ENCODE measurements at places on chromosomes 7 and 10. TPM values are rescaled to one million over a fixed set of nuclear protein-coding genes. Genes with fewer than 3 reads are reported as not detected.
A peak's percentile ranks its signal among the peaks of the same experiment; 100 is the strongest.

GRCh38 chr7:139725858-139726484 is 51.8 kb downstream of the HIPK2 start:
- H3K27me3 ChIP-seq: no peaks in the 10 kb centered on the region
- H3K4me1 ChIP-seq: peaks cover 77% of the 10 kb centered on the region
- H3K27ac ChIP-seq: no peak overlapping the region
- H3K36me3 ChIP-seq: 0 out of 2 replicates have a peak, but pooled peaks cover 3% of the 10 kb centered on the region
- no peak for DNase-seq
- no peak overlapping the region for H3K4me3 ChIP-seq

- H3K4me1 ChIP-seq: peaks cover 28% of the 10 kb centered on the region
- H3K27ac ChIP-seq: peak overlapping the region; percentile 89
- no peaks in the 10 kb centered on the region for H3K27me3 ChIP-seq
- DNase-seq: peak; percentile 29
Observed at GRCh38 chr7:98285157-98286092, 3.9 kb downstream of the BRI3 start.

The XRCC2 gene
- polyA plus RNA-seq: 1.4 TPM

- H3K4me1 ChIP-seq: peaks cover 72% of the 10 kb centered on the region
- H3K27me3 ChIP-seq: no peaks in the 10 kb centered on the region
- peak overlapping the region; percentile 96 for H3K27ac ChIP-seq
Observed at GRCh38 chr7:116577320-116577871, 52.6 kb downstream of the CAV1 start.

DNA sequence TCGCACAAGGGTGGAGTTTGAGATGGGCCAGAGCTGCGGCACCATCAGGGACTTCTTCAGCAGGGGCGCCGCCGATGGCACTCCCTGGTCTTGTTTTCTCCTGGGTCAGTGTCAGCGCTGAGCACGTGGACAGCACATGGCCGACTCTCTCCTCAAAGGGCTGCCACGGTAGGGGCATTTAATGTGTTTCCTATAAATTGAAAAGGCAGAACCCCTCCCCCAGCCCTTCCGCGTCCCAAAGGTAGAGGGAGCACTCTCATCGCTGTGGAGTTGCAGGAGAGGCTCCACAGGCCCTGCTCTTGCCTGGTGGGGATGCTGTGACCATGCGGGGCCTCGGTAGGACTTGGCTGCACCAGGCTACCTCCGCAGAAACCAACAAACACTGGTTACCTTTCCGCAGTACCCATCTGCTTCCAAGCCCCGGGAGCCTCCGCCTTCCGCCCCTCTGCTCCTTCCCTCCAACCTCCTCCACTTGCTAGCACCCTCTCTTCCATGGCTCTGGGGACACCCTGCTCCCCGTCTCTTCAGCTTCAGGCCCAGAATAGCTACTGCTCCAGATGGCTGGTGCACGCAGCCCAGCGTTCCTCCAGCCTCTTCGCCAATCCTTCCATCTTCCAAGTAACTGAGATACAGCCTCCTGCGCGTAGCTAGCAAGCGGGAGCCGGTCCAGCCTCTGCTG is 166.3 kb upstream of the ADCY1 start:
- H3K27me3 ChIP-seq: no peaks in the 10 kb centered on the region
- no peak overlapping the region for H3K27ac ChIP-seq
- H3K36me3 ChIP-seq: no peaks in the 10 kb centered on the region
- DNase-seq: peak; percentile 2

DNA sequence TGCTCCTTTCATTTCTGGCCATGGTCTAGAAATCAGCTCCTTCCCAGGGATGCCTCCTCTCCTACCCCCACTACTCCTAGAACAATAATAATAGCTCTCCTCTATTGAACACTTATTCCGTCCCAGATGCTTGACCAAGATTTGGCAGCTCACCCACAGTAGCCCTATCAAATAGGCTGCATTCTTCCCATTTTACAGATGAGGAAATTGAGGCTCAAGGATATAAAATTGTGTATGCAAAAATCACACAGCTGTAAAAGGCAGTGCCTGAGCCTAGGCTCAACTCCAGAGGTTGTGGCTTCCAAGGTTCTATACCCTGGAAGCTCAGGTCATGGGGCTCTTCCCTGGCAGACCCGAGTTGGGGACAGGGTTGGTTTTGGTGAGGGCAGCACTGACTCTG is 82.3 kb downstream of the C10orf105 start:
- no peaks in the 10 kb centered on the region for H3K4me1 ChIP-seq
- no peak overlapping the region for H3K27ac ChIP-seq
- DNase-seq: no peak
- peaks cover 15% of the 10 kb centered on the region for H3K27me3 ChIP-seq
- H3K36me3 ChIP-seq: no peaks in the 10 kb centered on the region
- H3K4me3 ChIP-seq: no peak overlapping the region

The COX19 gene
- 9.9 TPM for polyA plus RNA-seq

The LDB3 gene
- 0.08 TPM for polyA plus RNA-seq

DNA sequence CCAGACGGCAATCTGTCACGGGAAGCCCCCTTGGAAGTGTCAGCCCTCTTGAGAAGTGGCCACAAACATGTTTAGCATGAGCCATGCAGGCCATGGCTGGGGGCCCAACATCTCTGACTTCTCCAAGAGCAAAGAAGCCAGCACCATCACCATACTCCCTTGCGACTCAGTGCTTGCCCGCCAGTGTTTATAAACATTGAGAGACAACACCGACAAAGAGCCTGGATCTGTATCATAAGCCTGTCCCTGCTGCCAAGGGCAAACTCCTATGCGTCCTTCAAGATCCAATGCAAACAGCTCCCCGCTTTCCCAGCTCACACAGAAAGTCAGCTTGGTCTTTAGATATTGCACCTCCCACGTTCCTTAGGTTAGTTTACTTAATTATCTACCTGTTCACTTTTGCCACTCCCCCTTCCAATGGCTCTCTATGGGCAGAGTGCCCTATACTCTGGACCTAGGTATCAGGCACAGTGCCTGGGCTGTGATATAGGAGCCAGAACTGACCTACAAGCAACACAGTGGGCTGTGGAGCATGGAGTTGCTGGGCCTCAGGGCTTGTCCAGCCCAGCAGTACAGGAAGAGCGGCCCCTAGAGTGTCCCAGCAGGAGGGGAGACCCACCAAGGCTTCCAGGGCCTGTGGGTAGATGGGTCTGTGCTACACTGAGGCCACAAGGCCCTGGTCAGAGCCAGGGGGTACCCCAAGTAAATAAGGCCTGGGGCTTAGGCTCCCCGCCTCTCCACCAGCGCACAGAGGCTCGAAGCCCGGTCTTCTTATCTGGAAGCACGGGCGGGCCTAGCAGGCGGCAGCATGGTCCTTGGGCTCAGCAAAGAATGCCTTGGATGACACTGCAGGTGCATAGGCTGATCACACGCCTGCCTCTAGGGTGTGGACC is 37.7 kb downstream of the CAMK2B start:
- no peaks in the 10 kb centered on the region for H3K4me1 ChIP-seq
- DNase-seq: no peak
- no peak overlapping the region for H3K27ac ChIP-seq
- no peaks in the 10 kb centered on the region for H3K36me3 ChIP-seq

- H3K27me3 ChIP-seq: no peaks in the 10 kb centered on the region
- peaks cover 16% of the 10 kb centered on the region for H3K4me1 ChIP-seq
- no peaks in the 10 kb centered on the region for H3K36me3 ChIP-seq
- DNase-seq: no peak
Observed at GRCh38 chr10:13787015-13787421, 200.3 kb downstream of the PRPF18 start.
